ENCODE measurements at places on chromosomes 6 and 20.

GRCh38 chr6:80165819-80166218 lies 59.3 kb downstream of the BCKDHB start:
- no peak for DNase-seq

- DNase-seq = no peak
These were observed 244.9 kb downstream of the DHX35 start for GRCh38 chr20:39206899-39207564.

DNA sequence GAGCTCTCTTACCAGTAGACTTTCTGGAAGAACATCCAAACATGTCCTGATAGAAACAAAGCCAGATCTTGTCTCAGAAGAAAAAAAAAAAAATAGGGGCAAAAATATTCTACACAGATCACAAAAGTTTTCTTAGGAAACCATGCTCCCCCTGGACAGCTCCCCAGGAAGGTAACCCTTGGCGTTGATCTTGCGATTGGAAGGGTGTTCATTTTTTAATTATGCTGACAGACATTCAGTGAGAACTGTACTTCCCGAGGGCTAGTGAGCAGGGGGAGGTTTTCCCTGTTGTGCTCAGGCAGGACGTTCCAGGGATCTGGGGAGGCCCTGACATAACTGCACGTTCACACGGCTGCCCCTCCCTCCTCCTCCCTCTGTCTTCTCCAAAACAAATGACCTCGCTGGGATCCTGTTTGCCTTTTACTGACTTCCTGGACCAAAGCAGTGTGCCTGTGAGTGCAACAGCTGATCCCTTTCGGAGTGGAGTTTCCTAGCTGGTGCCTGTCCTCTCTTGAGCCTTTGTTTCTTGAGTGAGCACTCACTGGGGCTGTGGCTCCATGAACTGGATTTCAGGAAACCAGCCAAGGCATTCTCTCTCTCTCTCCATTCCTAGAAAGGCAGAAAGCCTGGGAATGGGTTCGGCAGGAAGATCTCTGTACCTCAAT lies 46.7 kb downstream of the MARCKS start:
- no peak for DNase-seq

DNA sequence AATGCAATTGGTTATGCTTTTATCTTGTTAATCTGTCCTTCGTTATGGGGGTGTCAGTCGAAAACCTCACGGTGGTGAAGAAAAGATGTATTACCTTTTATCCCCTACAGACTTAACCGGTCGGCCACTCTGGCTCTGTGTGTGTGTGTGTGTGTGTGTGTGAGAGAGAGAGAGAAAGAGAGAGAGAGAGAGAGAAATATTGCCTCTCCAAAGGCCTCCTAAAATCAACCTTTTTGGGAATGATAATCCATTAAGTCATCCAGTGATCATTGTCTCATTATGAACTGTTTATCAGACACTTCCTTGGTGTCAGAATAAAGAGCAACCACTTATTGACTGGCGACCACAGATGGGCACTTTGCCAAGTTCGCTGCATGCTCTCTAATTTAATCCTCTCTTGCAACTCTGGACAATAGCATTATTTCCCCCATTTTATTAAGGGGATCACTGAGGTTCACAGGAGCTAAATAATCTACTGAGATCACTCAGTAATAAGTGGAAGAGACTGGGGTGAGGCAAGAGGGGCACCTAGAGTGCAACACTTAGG lies 30.7 kb downstream of the SLC35D3 start:
- DNase-seq = no peak

DNA sequence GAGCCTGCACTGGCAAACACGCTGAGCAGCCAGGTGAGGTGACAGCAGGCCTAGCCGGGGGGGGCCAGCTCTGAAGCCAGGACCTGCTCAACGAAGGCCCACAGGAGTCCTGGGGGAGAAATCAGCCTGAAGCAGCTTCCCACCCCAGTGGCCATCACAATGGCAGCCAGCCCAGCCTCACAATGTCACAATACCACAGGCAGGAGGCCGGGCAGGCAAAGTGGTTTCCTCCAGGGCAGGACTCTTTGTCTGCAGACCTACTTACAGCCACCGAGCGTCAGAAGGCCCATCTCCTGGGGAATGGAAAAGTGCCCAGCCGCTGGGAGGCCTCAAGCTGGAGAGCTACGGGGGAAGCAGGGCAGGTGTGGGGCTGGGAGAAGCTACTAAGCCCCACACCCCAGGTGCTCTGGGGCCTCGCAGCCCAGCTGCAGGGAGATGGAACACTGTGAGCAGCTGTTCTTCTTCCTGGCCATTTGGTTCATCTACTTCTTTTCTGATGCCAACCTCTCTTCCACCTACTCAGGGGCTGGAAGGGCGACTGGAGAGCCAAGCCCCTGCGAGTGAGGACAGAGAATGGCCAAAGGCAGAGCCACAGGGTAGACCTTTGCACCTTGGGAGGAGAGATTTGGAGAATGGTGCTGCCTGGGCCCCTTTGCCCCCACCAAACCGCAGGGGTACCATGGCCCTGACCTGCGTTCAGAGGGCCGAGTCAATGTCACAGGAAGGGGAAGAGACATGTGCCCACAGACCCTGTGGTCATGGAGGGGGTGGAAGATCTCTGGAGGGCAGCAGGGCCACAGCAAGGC lies 22.3 kb upstream of the AVP start:
- DNase-seq = no peak

GRCh38 chr6:105907991-105908390 lies 178.1 kb upstream of the PRDM1 start:
- DNase-seq = no peak

- peak; percentile 100 for DNase-seq
These were observed 12.9 kb upstream of the TBC1D22B start for GRCh38 chr6:37244430-37245310.

DNA sequence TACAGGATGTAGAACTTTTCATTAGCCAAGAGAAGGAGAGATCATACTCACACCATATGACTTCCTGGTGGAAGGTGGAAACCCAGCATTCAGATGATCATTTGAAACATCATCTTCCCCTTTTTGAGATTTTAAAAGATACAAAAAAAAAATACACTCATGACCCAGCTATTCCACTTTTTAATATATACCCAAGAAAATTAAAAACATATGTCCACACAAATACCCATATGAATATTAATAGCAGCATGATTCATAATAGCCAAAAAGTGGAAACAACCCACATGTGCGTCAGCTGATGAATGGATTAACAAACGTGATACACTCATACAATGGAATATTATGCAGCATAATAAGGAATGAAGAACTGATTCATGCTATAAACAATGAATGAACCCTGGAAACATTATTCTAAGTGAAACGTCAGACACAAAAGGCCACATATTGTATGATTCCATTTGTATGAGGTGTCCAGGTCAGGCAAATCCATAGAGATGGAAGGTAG lies 130.0 kb upstream of the SGK1 start:
- peak; percentile 97 for DNase-seq

DNA sequence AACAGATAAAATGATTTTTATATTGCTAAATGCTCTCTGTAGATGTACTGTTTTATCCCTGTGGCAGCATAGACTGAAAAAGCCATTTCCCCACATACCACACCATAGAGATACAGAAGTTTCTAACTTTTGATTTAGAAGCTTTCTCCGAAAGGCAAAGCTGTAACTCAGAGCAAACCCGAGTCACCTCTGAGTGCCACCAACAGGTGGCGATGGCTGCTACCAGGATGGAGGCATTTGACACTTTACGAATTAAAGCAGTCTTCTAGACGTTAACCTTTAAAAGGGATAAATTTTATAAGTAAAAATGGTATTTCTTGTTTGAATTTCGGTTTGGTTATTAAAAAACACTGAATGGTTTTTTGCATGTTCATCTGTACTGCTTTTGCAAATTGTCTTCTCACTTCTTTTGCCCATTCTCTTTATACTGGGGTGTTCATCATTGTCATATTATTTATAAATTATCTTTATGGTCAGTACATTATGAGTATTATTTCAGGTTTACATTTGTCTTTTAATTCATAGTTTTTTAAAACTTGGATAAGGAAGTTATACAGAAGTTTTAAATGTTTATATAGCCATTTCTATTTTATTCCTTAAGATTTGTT lies 201.0 kb upstream of the CEP162 start:
- peak; percentile 24 for DNase-seq

DNA sequence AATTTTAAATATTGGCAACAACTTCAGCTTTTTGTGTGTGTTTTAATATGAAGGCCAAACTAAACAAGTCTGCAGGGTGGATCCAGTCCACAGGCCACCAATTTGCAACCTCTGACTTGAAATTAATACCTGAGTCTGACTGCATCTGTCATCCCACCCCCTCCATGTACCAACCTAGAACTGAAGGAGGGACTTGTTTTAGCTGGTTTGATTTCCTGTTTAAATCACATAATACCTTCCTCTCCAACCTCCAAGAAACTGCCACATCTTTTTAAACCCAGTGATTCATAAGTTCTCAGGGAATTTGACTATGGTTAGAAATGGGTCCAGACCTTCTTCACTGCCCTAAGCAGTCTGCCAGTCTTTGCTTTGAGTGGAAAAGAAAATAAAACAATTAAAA lies 21.6 kb downstream of the RNF8 start:
- peak; percentile 37 for DNase-seq

GRCh38 chr6:105591053-105591452 lies 188.2 kb upstream of the PREP start:
- peak; percentile 95 for DNase-seq

DNA sequence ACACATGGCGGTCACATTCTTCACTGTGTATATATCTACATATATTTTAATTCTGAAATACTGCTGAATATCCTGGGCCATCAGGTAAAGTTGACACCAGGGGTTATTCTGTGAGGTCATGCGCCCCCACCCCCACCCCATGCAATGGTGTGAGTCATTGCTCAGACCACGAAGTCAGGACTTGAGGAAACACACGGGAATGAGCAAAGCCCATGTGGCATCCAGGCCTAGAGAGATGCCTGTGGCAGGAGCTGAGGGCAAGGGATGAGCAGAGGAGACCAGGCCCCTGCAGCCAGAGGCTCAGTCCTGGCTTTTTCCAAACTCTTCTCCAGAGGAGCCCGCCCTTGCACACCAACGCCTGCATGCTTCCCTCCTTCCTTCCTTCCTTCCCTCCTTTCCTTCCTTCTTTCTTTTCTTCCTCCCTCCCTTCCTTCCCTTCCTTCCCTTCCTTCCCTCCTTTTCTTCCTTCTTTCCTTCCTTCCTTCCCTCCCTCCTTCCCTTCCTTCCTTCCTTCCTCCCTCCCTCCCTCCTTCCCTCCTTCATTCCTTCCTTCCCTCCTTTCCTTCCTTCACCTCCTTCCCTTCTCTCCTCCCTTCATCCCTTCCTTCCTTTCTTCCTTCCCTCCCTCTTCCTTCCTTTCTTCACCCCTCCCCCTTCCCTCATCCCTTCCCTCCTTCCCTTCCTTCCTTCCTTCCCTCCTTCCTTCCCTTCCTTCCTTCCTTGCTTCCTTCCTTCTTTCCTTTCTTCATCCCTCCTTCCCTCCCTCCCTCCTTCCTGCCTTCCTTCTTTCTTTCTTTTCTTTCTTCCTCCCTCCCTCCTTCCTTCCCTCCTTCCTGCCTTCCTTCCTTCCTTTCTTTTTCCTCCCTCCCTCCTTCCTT lies 72.0 kb upstream of the INSM1 start:
- DNase-seq = no peak

- DNase-seq = no peak
These were observed 48.7 kb downstream of the AKIRIN2 start for GRCh38 chr6:87653074-87653962.

GRCh38 chr6:127581576-127581975 lies 4.6 kb downstream of the C6orf58 start:
- DNase-seq = no peak

DNA sequence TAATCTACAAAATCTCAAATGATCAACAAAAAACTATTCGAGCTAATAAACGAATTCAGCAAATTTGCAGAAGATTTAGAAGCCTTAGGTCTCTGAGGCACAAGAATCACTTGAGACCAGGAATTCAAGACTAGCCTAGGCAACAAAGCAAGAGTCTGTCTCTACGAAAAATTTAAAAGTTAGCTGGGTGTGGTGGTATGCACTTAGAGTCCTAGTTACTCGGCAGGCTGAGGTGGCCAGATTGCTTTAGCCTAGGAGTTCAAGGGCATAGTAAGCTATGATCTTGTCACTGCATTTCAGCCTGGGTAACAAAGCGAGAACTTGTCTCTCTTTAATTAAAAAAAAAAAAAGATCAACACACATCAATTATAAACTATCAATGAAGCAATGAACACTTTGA lies 34.2 kb downstream of the FAM184A start:
- DNase-seq = no peak

GRCh38 chr20:610130-611046 lies at the start of gene TCF15:
TSS of gene TCF15 (minus strand) at chr20:610309. CDS start at chr20:610237, 72 bp downstream.
- peak; percentile 4 for DNase-seq

- DNase-seq = no peak
These were observed 60.8 kb downstream of the TTI1 start for GRCh38 chr20:37972256-37973058.

DNA sequence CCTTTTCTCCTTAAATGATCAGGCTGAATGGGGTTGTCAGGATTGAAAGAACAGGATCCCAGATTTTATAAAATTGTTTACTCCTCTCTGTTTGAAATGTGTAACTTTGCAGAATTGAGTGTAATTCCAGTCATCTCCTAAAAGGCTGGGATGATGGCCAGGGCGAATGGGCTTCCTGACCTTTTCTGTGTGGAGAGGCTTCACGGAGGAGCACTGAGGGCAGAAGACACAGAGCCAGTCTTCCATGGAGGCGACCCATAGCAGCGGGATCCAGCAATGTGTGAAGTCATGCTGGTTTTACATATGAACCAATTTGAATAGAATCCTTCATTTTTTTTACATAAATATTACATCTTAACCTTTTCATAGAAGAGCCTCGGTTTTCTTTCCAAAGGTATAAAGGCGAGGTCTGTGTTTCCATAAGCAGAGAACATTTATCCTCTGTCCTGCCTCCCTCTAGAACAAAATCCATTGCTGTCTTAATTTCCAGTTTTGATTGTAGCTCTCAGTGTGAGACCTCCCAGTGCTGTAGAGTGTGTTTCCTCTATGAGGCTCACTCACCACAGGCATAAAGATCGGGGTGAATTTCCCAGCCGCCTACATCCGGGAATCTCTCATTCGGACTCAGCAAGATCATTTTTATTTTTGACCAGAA lies 369.7 kb upstream of the FLRT3 start:
- no peak for DNase-seq

DNA sequence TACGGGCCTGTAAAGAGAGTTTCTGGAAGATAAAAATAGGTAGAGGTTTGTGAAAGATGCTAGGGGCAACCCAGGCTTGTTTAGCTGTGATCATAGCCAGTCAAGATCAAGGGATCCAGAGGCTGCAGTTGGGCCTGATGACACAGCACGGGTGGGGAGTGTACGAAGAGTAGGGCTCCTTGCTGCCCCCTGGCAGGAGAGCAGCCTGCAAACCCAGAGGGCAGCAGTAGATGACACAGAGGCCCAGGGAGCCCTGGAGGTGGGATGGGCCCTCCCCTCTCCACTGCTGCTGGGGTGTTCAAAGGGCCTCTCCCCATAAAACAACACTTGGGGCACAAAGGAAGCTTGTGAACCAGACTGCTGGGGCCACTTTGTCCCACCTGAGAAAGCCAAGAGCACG lies 47.2 kb downstream of the VEGFA start:
- DNase-seq = peak; percentile 14

DNA sequence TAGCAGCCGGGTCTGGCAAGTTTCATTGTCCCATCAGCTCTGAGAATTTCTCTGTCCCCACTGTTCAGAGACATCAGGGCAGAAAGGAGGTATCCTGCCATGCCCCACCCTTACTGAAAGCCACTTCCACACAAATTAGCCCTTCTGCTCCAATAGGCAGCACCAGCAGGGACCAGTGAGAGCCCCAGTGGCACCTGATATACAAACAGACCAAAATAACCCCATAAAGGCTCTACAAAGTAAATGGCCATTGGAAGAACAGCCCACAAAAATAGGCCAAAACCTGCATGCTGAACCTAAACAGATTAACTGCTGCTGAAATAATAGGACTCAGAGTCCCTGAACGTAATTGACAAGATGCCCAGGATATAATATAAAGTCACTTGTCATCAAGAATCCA lies 199.9 kb downstream of the TMEM200A start:
- DNase-seq = no peak

GRCh38 chr6:134714679-134715078 lies 235.2 kb downstream of the ALDH8A1 start:
- DNase-seq = peak; percentile 72

All from mammary epithelial cell (primary cell).